Effector memory CD4-positive, alpha-beta T cell (primary cell): ENCODE measurements at places on chromosomes 13 and 19.

GRCh38 chr19:2636897-2637683 is 65.4 kb downstream of the GNG7 start:
- peak overlapping the region; percentile 19 for H3K4me3 ChIP-seq
- H3K36me3 ChIP-seq, result no peaks in the 10 kb centered on the region
- DNase-seq, result peak; percentile 51
- peaks cover 6% of the 10 kb centered on the region for H3K4me1 ChIP-seq

DNA sequence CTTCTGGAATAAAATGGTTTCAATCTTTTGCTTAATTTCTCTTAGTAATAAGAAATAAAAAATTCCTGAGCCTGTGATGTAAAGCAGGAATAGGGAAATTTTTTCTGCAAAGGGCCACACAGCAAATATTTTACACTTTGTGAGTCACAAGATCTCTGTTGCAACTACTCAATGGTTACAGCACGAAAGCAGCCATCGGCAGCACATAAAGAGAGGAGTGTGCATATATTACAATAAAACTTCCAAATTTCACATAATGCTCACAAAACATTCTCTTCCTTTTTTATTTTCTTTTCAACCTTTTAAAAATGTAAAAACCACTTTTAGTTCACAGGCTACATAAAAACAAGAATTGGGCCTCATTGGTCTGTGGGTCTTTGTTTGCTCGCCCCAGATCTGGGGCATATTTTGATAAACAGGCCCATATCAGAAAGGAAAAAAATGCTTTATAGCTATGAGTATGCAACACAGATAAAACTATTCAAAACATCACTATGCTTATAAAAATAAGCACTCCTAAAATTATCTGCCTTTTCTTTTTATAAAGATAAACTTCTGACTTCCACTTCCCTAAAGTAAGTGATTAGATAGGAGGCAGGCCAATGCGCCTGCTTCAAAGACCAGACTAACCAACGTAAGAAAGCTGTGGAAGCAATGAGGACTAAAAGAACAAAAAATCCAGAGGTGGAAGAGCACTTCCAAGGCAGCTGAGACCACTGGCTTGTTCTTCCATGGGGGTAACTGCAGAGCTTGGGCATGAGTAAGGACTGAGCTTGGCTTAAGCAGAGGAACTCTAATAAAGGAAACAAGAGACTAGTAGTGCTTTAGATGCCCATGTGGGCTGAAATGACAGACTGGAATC is 26.5 kb downstream of the MYCBP2 start:
- H3K4me3 ChIP-seq, result no peak overlapping the region
- peaks cover 5% of the 10 kb centered on the region for H3K36me3 ChIP-seq
- DNase-seq, result no peak
- no peak overlapping the region for H3K27ac ChIP-seq
- H3K27me3 ChIP-seq, result no peaks in the 10 kb centered on the region

GRCh38 chr19:19578252-19578651 is 40.2 kb downstream of the CILP2 start:
- H3K4me1 ChIP-seq, result peaks cover 7% of the 10 kb centered on the region
- no peak for DNase-seq
- peaks cover 5% of the 10 kb centered on the region for H3K36me3 ChIP-seq

GRCh38 chr13:58376775-58377174 is 745.2 kb downstream of the PCDH17 start:
- DNase-seq, result no peak
- H3K27me3 ChIP-seq, result no peaks in the 10 kb centered on the region
- no peak overlapping the region for H3K4me3 ChIP-seq
- no peaks in the 10 kb centered on the region for H3K36me3 ChIP-seq
